Breast epithelium (tissue), 4 donors: ENCODE measurements at places on chromosomes 7 and 10. TPM values are rescaled to one million over a fixed set of nuclear protein-coding genes. Genes with fewer than 3 reads are reported as not detected.

DNA sequence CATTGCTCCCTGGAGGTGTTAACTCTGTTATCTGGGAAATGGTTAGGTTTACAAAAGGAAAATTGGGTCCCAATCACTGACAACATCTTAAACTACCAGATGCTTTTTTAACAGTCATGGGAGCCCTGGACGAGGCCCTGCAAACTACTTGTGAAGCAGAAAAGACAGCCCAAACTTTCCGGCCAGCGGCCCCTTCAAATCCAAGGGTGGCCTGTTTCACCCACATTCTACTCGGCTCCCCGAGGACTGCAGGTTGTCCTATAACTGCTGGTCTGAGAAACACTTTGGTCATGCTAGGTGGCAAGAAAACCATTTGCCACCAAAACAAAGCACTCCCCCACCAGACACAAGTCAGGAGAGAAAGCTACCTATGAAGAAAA lies 2.6 kb downstream of the TUBGCP2 start:
- H3K36me3 ChIP-seq: no peaks in the 10 kb centered on the region

DNA sequence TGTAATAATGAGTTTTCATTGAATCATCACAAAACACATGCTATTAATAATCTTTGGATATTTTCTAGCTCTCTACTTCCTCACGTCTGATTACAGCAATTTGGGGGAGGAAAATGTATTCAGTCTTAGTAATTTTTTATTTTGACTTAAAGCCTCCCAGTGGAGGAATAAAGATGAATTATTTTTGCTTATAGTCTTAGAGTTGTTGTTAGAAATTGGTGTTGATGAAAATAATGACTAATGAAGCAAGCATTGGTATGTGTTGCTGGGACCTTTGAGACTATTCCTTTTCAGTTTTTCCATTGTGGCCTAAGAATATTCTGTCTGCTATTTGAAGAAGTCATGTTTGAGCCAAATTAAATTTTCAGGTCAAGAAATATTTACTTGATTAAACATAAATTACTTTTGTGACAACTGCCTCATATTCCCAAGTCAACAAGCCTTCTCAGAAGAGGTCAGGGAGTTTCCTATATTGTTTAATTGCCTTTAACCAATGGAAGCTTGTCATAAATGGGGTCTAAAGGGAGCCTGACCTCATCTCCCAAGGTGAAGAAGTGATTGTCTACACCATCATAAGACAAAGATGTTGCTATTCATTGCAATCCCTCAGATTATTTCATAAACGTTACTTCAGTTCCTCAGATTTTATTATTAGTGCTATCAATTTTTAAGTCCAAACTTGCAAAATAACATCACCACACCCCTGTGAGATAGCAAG lies 90.0 kb downstream of the ST7 start:
- no peaks in the 10 kb centered on the region for H3K4me1 ChIP-seq
- no peaks in the 10 kb centered on the region for H3K27me3 ChIP-seq
- no peak overlapping the region for H3K4me3 ChIP-seq
- no peak for DNase-seq
- H3K27ac ChIP-seq: no peak overlapping the region

DNA sequence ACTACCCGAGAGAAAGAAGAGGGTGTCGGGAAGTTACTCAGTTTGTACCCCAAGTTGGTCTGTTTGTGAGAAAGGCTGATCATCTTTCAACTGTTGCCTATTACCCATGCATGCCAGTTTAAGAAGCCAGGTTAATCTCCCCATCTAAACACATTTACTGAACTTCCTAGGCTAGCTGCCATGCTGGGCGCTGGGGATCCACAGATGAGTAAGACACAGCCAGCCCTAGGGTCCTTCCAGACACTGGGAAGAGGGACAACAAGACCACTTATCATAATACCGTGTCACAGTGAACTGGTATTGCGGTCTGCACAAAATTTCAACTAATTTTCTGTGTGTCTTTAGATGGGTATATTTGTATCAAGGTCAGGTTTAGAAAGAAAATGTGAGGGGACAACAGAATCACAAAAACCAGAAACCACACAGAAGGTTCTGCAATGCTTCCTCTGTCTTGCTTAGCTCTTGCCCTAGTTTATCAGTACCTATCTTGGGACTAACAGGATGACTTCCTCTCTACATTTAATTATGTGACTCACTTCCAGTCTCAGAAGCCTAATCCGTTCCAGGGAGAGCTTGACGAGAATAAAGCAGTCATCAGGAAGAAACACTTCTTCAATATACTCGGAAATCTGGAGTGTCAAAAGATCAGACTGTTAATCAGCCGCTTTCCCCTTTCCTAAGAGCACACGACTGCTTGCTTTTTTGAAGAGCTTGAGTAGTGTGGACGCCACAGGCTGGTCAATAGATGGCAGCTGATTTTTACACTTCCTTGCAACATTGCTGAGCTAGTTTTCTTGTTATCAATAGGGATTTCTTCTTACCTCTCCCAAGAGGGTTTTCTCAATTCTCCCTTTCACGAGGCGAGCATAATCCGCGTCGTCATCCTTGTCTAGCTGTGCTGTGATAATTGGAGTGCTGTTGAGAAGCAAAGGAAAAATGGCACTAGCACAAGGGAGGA lies 45.7 kb downstream of the POLR3A start:
- H3K36me3 ChIP-seq: no peaks in the 10 kb centered on the region
- H3K27ac ChIP-seq: peak overlapping the region; percentile 26
- no peaks in the 10 kb centered on the region for H3K4me1 ChIP-seq
- DNase-seq: no peak
- H3K4me3 ChIP-seq: no peak overlapping the region

GRCh38 chr7:106788637-106789036 lies 76.4 kb upstream of the PIK3CG start:
- H3K4me3 ChIP-seq: no peak overlapping the region
- H3K27ac ChIP-seq: no peak overlapping the region
- no peaks in the 10 kb centered on the region for H3K27me3 ChIP-seq
- H3K36me3 ChIP-seq: no peaks in the 10 kb centered on the region
- DNase-seq: no peak
- H3K4me1 ChIP-seq: no peaks in the 10 kb centered on the region

The NRG3 gene
- total RNA-seq: 0.88 TPM

GRCh38 chr10:108421266-108421665 lies 1256.8 kb upstream of the SORCS1 start:
- no peaks in the 10 kb centered on the region for H3K4me1 ChIP-seq
- no peak overlapping the region for H3K27ac ChIP-seq
- no peaks in the 10 kb centered on the region for H3K36me3 ChIP-seq
- H3K27me3 ChIP-seq: no peaks in the 10 kb centered on the region

The C10orf62 gene
- total RNA-seq: not detected

- no peaks in the 10 kb centered on the region for H3K27me3 ChIP-seq
- H3K27ac ChIP-seq: peak overlapping the region; percentile 95
- no peak overlapping the region for H3K4me3 ChIP-seq
- no peaks in the 10 kb centered on the region for H3K36me3 ChIP-seq
- peaks cover 43% of the 10 kb centered on the region for H3K4me1 ChIP-seq
- no peak for DNase-seq
These were observed 89.9 kb downstream of the RNF216 start for GRCh38 chr7:5691606-5692005.

- H3K36me3 ChIP-seq: no peaks in the 10 kb centered on the region
- no peak overlapping the region for H3K4me3 ChIP-seq
- DNase-seq: no peak
- H3K27me3 ChIP-seq: no peaks in the 10 kb centered on the region
These were observed 9.4 kb downstream of the HACD1 start for GRCh38 chr10:17607603-17608332.

The PBLD gene
- 5.9 TPM for total RNA-seq

The ACTA2 gene
- total RNA-seq: 1,036 TPM

DNA sequence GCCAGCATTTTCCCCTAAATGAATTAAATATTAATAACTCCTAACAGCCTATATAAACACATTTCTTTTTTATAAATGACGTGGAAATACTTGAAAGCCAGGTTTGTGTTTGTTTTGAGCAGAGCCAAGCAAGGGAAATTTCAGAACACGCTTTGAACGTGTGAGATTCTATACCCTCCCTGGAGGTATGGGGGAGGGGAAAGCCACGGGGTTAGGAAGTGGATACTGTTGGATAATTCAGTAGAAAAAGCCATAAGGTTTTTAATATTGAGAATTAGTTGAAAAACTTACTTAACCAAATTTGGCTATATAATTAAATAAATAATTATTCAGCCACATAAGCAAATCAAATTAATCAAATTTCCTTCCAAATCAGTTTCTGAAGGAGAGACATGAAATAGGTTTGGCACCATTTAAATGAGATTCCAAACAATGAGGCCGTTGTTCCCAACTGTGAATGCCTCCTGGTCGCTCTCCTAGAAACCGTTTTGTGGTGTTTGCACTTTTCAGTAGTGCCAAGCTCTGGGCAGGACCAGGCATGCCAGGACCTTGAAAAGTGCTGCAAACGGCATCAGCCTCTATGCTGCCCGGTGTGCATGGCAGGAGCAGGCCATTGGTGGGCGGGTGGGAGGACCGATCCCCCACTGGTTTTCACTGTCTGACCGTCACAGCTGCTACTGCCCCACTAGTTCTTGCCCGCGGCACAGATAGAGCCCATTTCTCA lies 88.1 kb downstream of the SEPTIN14 start:
- H3K36me3 ChIP-seq: no peaks in the 10 kb centered on the region
- no peak for DNase-seq
- no peaks in the 10 kb centered on the region for H3K4me1 ChIP-seq
- H3K4me3 ChIP-seq: no peak overlapping the region

- H3K27ac ChIP-seq: no peak overlapping the region
- H3K4me3 ChIP-seq: no peak overlapping the region
- no peaks in the 10 kb centered on the region for H3K36me3 ChIP-seq
- DNase-seq: no peak
- H3K27me3 ChIP-seq: no peaks in the 10 kb centered on the region
- H3K4me1 ChIP-seq: no peaks in the 10 kb centered on the region
These were observed 69.1 kb downstream of the VPS41 start for GRCh38 chr7:38839851-38840250.

The LBX1 gene
- not detected for total RNA-seq

- no peaks in the 10 kb centered on the region for H3K27me3 ChIP-seq
- H3K27ac ChIP-seq: peak overlapping the region; percentile 96
- no peaks in the 10 kb centered on the region for H3K36me3 ChIP-seq
- DNase-seq: no peak
These were observed 670 bp downstream of the RCC1L start for GRCh38 chr7:75072981-75073283.

GRCh38 chr7:72326811-72327210 lies 85.3 kb downstream of the CALN1 start:
- DNase-seq: no peak
- H3K4me3 ChIP-seq: no peak overlapping the region
- no peaks in the 10 kb centered on the region for H3K4me1 ChIP-seq
- H3K27me3 ChIP-seq: no peaks in the 10 kb centered on the region
- no peaks in the 10 kb centered on the region for H3K36me3 ChIP-seq
- H3K27ac ChIP-seq: no peak overlapping the region

GRCh38 chr10:78215645-78216044 lies 182.0 kb downstream of the RPS24 start:
- DNase-seq: no peak
- no peaks in the 10 kb centered on the region for H3K4me1 ChIP-seq
- H3K27me3 ChIP-seq: no peaks in the 10 kb centered on the region
- H3K4me3 ChIP-seq: no peak overlapping the region

DNA sequence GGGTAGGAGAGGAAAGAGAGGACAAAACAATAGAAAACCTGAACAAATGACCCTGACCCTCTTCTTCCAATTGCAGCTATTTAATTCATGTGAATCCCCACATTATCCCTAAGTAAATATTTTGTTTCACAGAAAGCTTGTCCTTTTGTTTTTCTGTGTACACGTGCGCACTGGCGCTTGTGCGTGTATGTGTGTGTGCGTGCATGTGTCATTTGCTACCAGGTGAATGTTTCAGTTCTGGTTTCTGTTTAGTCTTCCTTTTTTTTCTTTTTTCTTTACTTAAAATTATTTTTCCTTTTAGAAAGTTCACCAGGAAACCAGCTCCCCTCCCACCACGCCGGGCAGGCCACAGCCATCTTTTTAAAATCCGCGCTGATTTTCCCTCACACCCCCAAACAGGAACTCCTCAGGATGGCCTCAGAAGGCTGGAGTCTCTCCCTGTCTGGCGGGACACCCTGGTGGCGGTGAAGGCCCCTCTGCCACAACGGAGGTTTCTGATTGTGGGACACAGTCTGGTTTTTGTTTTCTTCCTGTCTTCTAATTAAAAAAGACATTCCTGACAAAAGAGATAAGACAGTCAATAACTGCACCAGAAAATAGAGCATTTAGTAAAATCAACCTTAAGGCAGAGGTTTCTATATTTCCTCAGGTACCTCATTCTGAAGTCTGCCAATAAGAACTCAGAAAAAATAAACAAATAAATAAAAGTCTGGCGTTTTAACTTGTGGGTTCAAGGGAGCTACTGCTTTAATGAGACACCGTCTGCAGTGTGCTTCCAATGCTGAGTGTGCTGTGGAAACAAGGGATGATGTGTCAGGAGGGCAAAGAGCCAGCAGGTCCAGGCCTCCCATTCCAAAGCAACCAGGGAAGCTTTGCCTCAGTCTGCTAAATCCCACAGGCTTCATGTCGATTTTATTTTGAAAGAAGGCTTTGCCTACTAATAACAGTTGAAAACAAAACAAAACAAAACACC lies 17.4 kb downstream of the IRF5 start:
- DNase-seq: no peak
- no peak overlapping the region for H3K4me3 ChIP-seq

GRCh38 chr7:30929686-30930085 lies 18.0 kb downstream of the AQP1 start:
- no peak overlapping the region for H3K4me3 ChIP-seq
- H3K27ac ChIP-seq: no peak overlapping the region
- no peaks in the 10 kb centered on the region for H3K36me3 ChIP-seq
- DNase-seq: peak; percentile 12
- no peaks in the 10 kb centered on the region for H3K4me1 ChIP-seq

The GFRA1 gene
- total RNA-seq: 153 TPM

The ADIRF gene
- total RNA-seq: 288 TPM

The FAM13C gene
- 13.9 TPM for total RNA-seq

GRCh38 chr10:73096449-73097304 lies at the start of gene P4HA1:
Gene P4HA1 (minus strand): TSS chr10:73096866. CDS start chr10:73074883, 21,983 bp downstream.
- peak within 1 kb of the TSS; percentile 95 for H3K27ac ChIP-seq
- DNase-seq: peak; percentile 98
- no peaks in the 10 kb centered on the region for H3K36me3 ChIP-seq
- no peaks in the 10 kb centered on the region for H3K4me1 ChIP-seq

The IFIT3 gene
- total RNA-seq: 8.2 TPM

- H3K4me3 ChIP-seq: no peak overlapping the region
- H3K36me3 ChIP-seq: no peaks in the 10 kb centered on the region
- no peak for DNase-seq
- no peaks in the 10 kb centered on the region for H3K27me3 ChIP-seq
These were observed 105.5 kb downstream of the TES start for GRCh38 chr7:116315803-116316202.

The GDF10 gene
- 12.3 TPM for total RNA-seq

The AEBP1 gene
- 85.6 TPM for total RNA-seq

GRCh38 chr10:58608826-58609531 lies 96.3 kb downstream of the BICC1 start:
- no peak overlapping the region for H3K4me3 ChIP-seq
- no peaks in the 10 kb centered on the region for H3K27me3 ChIP-seq
- H3K4me1 ChIP-seq: no peaks in the 10 kb centered on the region
- no peaks in the 10 kb centered on the region for H3K36me3 ChIP-seq
- no peak for DNase-seq

GRCh38 chr7:107579885-107580715 lies at the start of gene BCAP29:
Gene BCAP29 (plus strand): TSS chr7:107580246. CDS start chr7:107580773, 527 bp downstream.
- H3K4me1 ChIP-seq: peaks cover 6% of the 10 kb centered on the region
- no peaks in the 10 kb centered on the region for H3K36me3 ChIP-seq
- peak; percentile 79 for DNase-seq
- peak within 1 kb of the TSS; percentile 69 for H3K4me3 ChIP-seq
- peak within 1 kb of the TSS; percentile 93 for H3K27ac ChIP-seq

The PRRT4 gene
- total RNA-seq: 3.8 TPM

- H3K27ac ChIP-seq: no peak overlapping the region
- no peak for DNase-seq
- no peak overlapping the region for H3K4me3 ChIP-seq
- H3K4me1 ChIP-seq: no peaks in the 10 kb centered on the region
- H3K27me3 ChIP-seq: peaks cover 27% of the 10 kb centered on the region
These were observed 100.8 kb downstream of the MICALL2 start for GRCh38 chr7:1358376-1359050.

The SPDYE16 gene
- not detected for total RNA-seq

The RASA4B gene
- total RNA-seq: 7.2 TPM

The ADCYAP1R1 gene
- total RNA-seq: 4.1 TPM
